Dermis microvascular lymphatic vessel endothelial cell (primary cell): ENCODE measurements at places on chromosomes 2 and 18.

- DNase-seq: no peak
Observed at GRCh38 chr2:111900859-111901258, 2.5 kb downstream of the MERTK start.

- no peak for DNase-seq
Observed at GRCh38 chr2:113114224-113114945, 13.0 kb upstream of the IL1RN start.

GRCh38 chr2:226427538-226428307, 371.9 kb downstream of the IRS1 start:
- DNase-seq: no peak

DNA sequence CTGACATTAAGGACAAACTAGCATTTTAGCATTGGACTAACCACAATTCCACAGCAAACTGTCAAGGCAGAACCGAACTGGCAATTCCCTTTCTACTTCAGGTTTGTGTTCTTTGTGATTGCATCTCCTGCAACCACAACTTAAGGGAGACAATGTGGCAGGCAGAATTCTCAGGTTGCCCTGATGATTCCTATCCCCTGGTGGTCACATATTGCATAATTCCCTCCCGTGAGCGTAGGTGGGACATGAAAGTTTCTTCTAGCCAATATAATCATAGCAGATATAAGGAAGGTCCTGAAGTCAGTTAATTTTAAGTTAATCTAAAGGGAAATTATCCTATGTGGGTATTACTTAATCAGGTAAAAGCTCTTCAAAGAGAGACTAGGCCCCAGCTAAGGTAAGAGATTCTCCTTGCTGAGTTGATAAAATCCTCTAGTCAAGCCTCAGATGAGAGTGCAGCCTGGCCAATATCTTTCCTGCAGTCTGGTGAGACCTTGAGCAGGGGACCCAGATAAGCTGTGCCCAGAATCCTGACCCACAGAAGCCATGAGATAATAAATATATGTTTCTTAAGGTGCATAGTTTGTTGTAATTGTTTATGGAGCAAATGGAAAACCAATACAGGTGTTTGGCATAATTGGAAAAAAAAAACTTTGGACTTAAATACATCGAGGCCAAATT, 45.9 kb upstream of the TNP1 start:
- no peak for DNase-seq

DNA sequence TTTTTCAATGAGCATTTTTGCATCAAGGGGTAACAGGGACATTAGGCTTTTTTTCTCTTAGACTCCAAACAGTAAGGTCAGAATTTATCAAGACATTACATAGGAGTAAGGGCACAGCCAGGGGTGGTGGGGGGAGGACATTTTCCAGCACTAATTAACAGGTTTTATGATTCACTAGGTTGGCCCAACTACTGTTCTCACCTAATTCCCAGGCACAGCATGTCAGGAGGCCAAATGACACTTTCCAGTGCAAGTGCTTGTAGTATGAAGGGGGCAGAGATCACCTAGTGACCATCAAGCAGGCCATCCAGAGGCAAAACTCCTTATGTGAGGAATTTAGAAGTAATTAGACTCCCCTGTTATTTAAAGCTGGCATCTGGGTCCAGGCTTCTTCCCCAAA, 3.9 kb upstream of the MBD2 start:
- DNase-seq: no peak

DNA sequence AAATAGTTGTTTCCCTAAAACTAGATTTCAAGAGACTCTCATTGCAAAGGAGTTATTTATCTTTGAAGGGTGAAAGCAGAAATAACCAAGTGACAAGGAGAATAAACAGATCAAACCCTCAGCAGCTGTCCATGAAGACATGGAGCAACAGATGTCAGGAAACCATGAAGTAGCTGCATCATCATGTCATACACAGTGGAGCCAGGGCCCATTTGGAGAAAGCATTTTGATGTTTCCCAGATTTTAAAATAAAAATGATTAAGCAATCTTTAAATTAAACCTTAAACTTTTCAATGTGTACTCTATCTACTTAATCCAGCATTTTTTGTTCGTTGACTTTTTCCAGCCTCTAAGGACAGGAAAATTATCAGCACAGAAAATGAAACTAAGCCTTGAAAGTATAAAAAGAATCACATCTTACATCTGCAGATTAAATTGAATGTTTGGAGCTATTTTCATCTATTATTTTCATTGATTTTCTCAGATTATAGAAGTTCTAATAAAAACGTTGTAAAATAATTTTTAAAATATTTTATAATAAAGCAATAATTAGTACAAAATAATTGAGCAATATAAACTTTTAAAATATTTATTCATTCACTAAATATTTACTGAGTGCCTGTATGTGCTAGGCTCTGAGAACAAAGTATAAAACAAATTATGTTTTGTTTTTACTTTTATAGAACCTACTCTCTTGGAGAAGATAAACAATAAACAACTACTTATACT, 860.1 kb downstream of the BCL11A start:
- no peak for DNase-seq

DNA sequence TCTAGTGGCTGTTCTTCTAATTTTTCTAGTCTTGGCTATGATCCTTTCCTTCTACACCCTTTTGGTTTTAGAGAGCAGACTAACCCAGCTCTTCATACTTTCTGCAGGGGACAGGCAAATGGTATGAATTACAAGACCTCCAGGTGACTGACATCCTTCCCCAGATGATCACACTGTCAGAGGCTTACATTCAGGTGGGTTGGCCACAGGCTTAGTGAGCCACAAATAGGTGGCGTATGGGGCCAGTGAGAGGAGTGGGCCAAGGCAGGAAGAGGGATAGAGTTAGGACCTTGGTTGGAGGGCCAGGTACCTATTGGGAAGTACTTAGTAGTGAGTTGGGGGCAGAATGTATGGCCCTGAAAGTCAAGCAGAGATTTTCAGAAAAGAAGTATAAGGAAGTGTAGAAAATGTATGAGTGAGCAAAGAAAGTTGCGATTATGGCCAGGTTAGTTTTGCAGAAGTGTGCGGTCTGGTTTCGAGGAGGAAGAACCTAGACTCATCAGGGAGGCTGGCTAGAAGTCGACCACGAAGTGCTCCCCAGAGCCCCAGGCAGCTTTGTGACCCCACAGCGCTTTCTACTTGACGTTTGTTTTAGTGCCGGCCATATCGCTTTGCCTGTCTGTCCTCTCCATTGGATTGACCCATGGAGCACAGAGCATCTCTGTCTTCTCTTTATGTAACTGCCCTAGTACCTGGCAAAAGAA, 20.0 kb downstream of the SFTPB start:
- no peak for DNase-seq

DNA sequence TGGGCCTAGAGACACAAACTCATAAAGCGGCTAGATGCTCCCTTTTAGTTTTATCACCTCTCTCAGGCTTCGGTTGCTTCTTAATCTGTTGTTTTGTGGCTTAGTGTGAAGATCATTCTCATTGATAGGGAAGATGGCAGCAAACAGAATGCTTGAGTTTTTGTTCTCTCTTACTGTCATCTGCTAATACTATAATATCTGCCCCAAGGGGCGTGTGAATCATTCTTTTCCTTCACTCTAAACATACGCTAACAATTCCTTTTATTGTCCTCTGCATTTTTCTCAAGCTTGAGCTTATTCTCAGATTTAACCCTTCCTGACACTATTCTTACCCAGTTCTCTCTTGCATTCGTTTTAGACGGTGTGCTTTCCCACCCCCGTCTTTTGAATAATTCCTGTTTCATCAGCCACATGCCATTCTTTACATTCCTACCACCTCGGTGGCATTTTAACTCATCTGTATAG, 323.9 kb upstream of the NRP2 start:
- no peak for DNase-seq

GRCh38 chr2:12754643-12755042, 37.9 kb downstream of the TRIB2 start:
- no peak for DNase-seq

DNA sequence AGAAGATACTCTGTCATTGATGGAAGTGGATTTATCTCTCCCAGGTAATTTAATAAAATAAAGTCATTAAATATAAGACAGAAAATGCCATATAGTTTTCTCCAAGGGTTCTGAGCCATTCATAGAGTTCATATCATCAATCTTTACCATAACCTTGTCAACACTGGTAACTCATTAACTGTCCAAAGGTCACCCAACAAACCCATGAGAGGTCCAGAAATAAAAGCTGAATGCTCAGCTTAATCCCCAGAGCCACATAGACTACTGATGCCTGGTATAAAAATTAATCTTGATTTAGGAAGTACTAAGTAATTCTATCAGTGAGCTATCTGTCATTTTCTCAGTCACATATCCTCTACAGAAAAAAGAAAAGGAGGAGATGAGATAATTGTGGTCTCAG, 903.0 kb upstream of the DDX18 start:
- DNase-seq: no peak

DNA sequence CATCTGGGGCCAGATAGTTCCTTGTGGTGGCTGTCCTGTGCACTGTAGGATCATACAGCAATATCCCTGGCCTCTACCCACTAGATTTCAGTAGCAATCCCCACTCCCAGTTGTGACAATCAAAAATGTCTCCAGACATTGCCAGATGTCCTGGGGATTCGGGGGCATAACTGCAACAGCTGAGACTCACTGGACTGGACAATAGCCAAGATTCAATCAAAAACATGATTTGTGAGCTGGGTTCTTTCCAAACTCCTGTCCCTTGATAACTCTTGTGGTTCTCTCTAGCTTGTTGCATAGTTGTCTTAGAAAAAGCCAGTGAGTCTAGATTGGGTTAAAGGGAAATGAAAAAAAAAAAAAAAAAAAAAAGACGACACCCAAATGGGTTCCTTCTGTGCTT, 293.4 kb downstream of the CELF4 start:
- no peak for DNase-seq

DNA sequence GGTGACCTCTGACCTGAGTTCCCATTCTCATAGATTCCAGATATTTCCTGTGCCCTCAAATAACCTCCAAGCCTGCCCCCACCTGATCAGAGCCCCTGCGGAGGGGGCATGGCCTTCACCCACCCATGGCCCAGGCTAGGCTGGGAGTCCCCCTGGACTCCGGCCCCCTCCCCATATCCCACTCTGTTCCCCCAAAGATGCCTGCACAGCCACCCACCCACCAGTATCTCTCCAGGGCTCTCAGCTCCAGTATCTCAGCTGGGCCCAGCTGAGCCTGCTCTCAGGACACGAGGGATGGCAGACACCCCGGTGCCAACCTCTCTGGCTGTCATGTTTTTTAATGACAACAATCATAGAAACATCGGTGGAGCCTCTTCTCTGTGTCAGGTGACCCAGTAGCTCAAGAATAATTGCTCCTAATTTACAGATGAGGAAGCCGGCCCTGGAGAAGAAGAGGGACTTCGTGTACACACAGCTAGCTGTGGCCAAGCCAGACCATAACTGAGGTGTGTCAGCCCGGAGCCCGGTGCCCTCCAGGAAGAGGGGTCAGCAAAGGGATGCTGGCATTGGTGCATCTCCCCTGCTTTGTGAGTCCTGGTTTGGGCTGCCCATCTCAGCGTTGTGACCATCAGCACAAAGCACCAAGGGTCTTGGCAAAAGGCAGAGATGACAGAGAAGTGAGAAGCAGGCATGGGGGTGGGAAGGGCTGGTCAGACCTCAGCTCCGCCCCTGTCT, 84.4 kb downstream of the SDC1 start:
- DNase-seq: no peak

DNA sequence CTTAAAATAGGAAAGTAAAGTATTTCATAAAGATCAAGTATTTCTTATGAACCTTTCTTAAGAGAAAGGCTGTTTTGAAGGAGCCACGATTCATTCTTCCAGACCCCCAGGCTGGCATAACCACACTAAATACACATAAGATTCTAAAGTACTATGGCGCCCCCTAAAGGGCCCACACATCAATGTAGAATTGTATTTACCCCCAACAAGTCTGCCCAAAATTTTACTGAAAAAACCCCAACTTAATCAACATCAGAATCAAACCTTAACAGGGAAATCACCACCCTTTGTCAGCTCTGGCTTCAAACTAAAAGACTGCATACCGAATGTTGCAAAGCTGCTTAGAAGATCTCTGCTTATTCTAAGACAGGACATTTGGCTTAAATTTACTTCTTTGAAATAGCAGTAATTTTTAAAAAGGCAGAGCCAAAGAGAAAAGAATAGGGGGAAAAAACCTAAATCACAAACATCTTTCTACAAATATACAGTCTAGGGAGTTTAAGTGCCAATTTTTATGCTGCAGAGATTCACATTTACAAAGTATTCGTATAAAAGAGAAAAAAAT, 20.4 kb upstream of the BCL2 start:
- DNase-seq: no peak

DNA sequence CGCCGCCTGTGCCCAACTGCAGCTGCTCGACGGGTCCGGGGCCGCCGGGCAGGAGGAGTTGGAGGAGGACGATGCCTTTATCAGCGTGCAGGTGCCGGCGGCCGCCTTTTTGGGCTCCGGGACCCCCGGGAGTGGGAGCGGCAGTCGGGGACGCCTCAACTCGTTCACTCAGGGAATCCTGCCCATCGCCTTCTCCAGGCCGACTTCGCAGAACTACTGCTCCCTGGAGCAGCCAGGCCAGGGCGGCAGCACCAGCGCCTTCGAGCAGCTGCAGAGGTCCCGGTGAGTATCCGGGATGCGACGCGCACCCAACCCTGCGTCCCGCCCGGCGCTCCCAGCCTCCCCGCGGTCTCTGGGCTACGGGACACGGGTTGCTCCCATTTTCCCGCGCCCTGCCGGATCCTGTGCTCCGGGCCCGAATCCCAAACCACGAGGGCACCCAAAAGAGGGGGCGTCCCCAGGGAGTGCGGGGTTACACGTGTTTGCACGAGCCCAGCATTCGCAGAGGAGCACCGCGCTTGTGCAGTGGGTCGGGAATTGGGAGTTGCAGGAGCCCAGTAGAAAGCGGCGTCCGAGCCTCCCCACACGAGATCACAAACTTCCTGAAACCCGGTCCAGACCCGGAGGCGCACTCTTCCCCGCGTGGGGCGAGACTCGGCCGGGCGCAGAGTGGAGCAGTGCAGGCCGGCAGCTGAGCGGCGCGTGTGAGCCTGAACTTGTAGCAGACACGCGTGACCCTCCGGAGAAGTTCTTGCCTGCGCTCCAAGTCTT, 1.2 kb downstream of the CABLES1 start:
- no peak for DNase-seq

- no peak for DNase-seq
Observed at GRCh38 chr18:45168866-45169600, 446.2 kb upstream of the SLC14A2 start.

DNA sequence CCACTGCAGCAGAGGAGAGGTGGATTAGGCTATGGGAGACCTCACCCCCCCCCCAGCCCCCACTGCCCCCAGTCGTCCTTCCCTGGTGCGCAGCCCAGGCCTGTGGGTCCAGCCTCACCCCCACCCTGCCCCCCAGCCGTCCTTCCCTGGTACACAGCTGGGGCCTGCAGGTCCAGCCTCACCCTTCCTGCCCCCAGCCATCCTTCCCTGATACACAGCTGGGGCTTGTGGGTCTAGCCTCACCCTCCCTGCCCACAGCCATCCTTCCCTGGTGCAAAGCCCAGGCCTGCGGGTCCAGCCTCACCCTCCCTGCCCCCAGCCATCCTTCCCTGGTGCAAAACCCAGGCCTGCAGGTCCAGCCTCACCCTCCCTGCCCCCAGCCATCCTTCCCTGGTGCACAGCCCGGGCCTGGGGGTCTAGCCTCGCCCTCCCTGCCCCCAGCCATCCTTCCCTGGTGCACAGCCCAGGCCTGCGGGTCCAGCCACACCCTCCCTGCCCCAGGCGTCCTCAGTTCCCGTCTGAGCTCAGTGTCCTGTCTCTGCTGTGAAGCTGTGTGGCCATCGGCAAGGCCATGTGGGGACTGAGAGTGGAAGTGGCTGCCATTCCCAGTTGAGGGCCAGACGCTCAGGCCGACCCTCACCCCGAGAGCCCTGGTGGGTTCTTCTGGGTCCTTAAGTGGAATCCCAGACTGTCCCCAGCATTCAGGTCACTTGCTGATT, 86.8 kb upstream of the SNTG2 start:
- DNase-seq: no peak

GRCh38 chr2:121887513-121888188, 132.2 kb downstream of the TSN start:
- DNase-seq: no peak
